Germinal center (tissue), 1 donor: ENCODE measurements at places on chromosomes 6 and 20.

- DNase-seq, result peak; percentile 63
Measured at GRCh38 chr6:32047855-32048766, 9.9 kb downstream of the CYP21A2 start.

GRCh38 chr6:25303254-25303653 lies 24.1 kb downstream of the CARMIL1 start:
- DNase-seq, result no peak

DNA sequence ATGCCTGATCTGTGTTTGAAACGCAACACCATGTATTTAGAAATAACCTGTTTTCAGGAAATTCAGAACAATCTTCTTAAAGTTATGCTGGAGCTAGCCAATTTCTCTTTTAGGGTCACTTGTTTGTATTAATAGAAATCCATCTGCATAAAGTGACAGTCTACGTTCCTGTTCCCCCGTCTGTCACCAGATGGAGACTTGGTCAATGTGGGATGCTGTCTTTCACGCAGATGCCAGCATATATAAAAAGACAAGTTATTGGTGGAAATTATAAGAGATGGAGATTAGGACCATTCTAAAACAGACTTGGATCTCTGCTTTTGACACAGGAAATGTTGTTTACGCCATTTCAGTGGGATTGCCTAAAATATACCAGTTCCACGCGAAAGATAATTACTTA lies 162.5 kb upstream of the STMND1 start:
- DNase-seq, result no peak

GRCh38 chr20:63628246-63628975 lies 1.5 kb upstream of the GMEB2 start:
- DNase-seq, result no peak

GRCh38 chr20:43925215-43925614 lies 10.6 kb downstream of the TOX2 start:
- DNase-seq, result no peak

DNA sequence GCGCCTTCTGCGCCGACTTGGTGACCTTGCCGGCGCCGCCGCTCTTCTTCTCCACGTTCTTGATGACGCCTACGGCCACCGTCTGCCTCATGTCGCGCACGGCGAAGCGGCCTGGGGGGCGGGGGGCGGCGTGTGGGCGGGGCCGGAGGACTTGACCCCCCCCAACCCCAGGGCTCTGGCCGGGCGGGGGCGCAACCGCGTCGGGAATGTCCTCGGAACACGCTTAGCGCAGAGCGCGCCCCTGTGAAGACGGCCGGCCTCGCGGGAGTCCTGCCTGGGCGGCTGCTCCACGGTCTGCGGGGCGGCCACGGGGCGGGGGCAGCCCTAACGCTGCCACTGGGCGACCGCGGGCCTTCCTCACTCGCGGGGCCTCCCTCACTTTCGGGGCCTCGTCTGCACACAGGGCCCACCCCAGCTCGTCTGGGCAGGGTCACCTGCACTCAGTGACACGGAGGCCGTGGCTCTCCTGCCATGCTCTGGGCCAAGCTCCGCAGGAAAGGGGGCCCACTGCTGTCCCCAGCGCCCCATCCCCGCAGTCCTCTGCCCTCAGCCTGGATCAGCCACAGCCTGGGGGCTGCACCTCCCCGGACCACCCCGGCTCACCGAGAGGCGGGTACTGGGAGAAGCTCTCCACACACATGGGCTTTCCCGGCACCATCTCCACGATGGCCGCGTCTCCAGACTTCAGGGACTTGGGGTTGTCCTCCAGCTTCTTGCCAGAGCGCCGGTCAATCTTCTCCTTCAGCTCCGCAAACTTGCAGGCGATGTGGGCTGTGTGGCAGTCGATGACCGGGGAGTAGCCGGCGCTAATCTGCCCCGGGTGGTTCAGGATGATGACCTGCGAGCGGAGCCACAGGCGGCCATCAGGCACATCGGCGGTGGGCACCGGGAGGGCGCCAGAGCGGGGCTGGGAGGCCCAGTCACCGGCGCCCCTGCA lies 10.3 kb downstream of the EEF1A2 start:
- no peak for DNase-seq

DNA sequence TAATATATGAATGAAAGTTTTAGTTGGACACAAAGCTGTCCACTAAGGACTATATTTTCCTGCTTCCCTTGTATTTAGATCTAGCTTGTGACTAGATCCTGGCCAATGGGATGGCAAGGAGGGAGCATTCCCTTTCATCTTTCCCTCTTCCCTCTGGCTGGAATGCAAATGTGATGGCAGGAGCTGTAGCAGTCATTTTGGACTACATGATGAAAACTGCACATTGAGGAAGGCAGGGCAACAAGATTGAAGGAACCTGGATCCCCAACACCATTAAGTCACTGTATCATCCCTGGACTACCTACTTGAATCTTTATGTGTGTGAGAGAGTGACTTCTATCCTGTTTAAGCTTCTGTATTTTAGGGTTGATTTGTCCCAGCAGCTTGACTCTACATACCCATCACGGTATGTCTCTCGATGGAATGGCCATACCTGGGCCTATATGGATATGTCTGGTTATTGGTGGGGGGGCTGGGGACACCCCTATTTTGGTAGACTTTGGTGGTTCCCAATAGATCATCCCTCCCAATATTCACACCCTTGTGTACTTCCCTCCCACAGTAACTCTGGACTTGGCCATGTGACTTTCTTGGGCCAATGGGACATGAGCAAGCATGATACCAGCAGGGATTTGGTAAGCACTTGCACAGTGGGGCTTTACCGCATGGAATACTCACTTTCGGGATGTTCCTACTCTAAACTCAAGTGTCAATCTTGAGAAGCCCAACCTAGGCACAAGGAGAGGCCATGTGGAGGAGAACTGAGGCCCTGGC lies 128.5 kb downstream of the VEGFA start:
- no peak for DNase-seq
